ENCODE measurements at places on chromosomes 12 and 14.

DNA sequence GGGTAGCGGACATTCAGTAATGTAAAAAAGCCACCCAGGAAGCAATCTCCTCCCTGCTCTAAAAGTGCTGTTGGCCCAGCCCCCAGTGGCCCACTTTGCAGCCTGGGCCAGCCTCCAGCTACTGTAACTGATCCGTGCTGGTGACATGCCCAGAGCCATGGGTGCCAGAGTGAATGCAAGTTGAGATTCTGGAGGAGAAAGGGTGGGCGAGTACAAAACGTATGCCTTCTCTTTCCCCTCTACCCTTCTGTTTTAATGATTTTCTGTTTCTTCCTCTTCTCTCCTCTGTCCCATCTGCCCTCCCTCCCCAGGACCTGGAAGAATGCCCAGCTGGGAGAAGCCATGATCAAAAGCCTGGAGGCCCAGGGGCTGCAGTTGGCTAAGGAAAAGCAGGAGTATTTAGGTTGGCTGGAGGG lies 16.9 kb downstream of the PLEKHD1 start:
- no peak for DNase-seq

GRCh38 chr12:3882896-3883564 lies 9.8 kb upstream of the PARP11 start:
- no peak for DNase-seq

- DNase-seq: no peak
Measured at GRCh38 chr14:85313560-85314207, 216.3 kb upstream of the FLRT2 start.

GRCh38 chr12:130639476-130640424 lies 76.3 kb downstream of the RIMBP2 start:
- DNase-seq: no peak

DNA sequence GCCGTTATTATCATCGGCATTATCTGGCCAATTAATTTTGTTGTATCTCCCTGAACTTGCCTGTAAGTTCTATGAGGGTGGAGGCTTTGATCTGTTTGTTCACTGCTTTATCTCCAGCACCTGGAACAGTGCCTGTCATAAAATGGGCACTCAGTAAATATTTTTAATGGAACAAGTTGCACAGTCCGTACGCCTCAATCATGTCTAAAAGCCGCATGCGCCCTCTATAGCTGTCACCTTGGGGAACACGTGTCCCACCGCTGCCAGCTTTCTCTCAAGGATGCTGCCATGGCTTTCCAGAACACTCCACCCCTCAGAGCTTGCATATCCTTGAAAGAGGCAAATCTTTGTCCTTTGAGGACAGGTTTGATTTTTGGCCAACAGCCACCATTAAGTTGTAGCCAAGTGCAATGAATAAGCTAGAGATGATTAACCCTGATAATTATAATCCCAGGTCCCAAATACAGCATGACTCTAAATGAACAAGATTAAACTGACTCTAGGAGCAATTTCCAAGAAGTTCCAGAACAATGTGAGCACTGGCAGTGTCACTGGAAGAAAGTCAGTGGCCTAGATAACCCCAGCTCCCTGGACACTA lies 55.1 kb downstream of the ERH start:
- DNase-seq: no peak

- no peak for DNase-seq
Measured at GRCh38 chr12:84512751-84513150, 399.8 kb downstream of the SLC6A15 start.

GRCh38 chr12:120490833-120491512 lies 4.9 kb upstream of the DYNLL1 start:
- no peak for DNase-seq

DNA sequence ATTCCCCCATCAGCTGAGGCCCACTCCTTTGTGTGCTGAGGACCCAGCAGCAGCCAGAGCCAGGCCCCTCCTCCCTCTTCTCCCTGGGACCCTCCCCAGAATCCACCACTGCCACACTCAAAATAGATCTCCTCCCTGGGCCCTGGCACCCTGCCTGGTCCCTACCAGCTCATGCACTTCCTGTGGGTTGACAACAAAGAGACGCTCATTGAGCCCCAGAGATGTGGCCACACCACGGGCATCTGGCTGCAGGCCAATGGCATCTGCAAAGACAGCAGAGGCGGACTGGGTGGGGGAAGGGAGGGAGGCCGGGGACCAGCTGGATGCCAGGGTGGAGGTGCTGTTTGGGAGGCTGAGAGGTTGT lies 16.0 kb upstream of the ENDOU start:
- no peak for DNase-seq

DNA sequence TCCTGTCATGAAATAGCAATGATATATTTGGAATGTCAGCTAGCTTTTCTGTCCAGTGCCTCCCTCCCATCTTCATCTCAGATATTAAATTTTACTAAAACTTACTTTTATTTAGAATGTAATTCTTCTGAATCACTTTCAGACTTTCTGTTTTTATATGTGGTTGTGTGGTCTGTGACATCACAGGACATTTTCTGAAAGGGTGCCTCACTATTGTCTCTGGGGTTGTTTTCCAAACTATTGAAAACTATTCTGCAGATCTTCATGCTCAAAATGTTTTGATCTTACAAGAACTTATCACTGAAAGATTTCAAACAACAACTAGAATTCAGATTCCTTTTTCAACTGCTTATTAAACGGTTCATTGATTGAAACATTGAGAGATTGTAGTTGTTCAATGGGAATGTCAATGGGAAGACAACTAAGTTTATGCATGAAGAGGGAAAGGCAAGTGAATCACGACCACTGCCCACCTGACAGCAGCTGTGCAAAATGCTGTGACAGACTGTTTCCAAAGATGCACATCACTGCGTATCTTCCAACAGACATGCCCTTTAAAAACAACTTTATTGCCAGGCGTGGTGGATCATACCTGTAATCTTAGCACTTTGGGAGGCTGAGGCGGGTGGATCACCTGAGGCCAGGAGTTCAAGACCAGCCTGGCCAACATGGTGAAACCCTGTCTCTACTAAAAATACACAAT lies 51.3 kb downstream of the KLRG1 start:
- DNase-seq: no peak

DNA sequence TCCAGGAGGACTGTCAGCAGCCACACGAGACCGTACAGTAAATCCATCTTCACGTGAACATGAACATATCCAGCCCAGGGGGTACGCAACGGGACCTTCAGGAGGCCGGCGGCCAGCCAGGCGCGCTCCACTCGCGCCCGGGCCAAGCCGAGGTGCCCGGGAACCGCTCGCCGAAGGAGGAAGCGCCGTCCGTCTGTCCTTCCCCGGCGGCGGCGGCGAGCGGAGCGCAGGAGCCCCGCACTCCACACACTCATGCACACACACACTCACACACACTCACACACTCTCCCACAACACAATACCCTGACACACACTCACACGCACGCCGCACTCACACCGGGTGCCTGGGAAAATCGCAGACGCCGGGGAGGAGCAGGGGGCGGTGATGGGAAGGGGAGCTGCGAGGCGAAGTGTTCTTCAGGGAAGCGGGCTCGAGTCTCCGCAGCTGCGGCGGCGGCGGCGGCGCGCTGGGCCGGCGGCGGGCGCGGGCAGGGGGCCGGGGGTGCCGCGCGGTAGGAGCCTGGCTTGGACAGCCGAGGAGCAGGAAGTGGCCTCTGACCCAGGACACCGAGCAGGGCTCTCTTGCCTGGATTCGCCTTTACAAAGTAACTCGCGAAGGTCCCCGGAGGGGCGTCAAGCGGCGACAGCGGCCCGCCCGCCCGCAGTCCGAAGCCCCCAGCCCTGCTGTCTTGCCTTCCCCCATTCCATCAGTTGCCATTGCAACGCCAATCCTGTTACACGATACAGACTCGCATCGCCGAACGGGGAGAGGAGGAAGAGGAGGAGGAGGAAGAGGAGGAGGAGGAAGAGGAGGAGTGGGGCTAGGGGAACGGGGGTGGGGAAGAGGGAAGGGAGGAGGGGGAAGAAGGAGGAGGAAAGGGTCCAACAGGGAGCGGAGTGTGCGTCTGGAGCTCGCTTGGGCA lies 601 bp downstream of the MDGA2 start:
- no peak for DNase-seq

GRCh38 chr14:63705561-63706070 lies 22.2 kb downstream of the SGPP1 start:
- DNase-seq: no peak

DNA sequence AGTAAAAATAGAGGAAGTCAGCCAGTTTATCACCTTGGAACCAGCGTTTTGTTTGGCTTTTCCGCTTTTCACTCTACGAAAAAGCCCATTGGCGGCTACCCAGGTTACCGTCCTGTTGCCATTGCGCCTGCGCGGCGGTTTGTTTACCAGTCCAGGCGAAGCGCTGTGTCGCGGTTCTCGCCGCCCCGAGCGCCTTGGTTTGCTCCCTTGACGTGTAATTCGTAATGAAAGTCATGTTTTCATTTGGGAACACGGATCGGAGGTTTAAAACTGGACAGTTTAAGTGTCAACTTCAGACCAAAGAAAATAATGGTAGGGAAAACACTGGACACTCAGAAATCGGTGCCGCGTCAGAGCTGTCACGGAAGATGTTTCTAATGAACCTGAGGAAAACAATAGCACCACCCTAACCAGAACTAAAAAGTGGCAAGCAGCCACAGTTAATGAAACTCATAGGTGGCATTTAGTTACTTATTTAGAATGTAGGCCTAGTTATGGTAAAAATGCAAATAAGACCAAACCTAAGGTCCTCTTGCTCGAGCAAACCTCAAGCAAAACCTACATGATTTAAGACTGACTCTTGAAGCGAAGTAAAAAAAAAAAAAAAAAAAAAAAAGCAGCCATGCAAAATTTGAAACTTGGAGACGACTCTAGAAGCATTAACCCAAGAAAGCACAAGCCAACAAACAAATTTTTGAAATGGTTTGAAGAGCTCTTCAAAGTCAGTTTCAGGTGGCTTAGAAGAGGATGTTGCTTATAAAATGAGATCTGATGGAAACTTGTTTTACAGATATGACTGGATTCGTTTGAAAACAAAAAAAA lies 790 bp upstream of the GPR19 start:
- DNase-seq: peak; percentile 67

GRCh38 chr14:77039285-77040058 lies 11.0 kb upstream of the IRF2BPL start:
- DNase-seq: no peak

DNA sequence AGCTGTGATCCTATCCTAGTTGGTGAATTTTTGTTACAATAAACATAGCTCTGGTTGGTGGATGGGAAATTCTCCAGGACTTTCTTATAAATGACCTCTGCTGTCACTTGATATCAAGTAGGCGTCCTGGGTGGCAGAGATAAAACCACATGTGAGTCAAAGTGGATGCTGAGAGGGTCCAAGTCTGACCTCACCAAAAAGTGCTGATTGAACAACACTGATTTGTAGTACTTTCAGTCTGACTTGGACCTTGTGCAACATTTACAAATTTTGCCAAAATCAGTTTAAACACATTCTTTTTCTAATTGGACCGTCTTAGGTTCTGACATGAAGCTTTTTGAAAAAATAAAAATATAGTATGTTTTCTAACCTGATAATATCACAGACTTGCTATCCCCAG lies 585.6 kb downstream of the GALC start:
- no peak for DNase-seq

DNA sequence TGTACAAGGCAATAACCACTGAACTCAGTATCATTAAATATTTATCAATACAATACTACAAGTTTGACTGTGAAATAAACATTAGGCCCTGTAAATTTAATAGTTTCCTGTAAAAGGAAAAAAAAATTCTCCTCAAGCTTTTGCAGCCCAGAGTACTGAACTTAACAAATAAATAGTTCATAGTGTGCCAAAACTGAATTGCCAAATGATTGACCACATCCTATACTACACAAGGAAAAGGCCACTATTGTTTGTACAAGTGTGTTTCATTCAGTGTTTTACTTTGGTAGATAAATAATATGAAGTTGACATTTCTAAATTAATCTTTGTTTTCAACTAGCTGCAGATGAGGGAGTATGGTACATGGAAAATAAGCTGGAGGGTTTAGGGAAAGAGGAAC lies 379.6 kb downstream of the FLRT2 start:
- DNase-seq: no peak

DNA sequence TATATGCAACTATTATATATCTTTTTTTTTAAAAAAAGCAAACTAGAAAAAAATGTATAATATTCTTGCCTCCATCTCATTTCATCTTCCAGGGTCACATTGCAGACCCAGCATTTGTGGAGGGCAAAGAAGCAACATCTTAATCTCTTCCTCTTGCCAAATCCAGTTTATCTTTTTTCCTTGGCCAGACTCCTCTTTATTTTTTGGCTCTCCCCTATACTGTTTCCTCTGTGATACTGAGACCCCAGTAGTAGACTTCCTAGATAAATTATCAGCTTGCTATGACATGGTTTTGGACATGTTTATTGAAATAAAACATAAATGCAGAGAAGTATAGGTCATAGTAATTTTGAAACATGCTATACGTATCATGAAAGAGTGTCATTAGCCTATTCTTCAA lies 303.8 kb upstream of the DDHD1 start:
- DNase-seq: no peak

DNA sequence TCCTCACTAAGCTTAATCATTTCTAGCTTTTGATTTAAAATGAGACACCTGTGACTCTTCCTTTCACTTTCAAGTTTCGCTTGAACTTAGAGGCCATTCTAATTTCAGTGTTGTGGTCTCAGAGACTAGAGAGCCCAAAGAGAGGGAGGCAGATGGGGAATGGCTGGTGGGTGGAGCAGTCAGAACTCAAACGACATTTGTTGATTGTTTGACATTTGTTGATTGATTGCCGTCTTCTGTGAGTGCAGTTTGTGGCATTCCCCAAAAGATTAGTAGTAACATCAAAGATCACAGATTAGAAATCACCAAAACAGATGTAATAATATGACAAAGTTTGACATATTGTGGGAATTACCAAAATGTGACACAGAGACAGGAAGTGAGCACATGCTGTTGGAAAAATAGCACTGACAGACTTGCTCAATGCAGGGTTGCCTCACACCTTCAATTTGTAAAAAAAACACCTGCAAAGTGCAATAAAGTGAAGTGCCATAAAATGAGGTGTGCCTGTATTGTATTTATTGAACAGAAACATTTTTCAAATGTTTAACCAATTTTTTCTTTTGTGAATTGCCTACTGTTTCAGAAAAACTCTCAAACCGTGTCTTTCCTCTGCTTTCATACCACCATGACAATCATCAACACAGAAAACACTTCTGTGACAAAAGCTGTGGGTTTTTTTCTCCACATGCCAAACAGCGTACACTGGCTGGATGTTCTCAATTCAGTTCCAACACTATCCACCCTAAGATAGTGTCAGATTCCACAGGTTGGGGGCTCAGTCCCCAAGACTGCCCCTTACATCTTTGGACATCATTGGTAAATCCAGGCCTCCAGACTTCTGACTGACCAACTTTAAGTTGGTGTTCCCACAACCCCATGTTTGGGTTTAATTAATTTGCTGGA lies 376.3 kb upstream of the RGS6 start:
- no peak for DNase-seq

Measured in NCI-H460 (cell line).